ENCODE measurements at places on chromosomes 11 and 22.

- DNase-seq, result no peak
Measured at GRCh38 chr11:117146521-117146920, 2.4 kb downstream of the PAFAH1B2 start.

GRCh38 chr11:73752903-73753302, 8.0 kb downstream of the RAB6A start:
- DNase-seq, result no peak

- DNase-seq, result no peak
Measured at GRCh38 chr11:69220561-69221051, 64.9 kb downstream of the SMIM38 start.

- no peak for DNase-seq
Measured at GRCh38 chr11:57324154-57324885, 432 bp downstream of the TNKS1BP1 start.

DNA sequence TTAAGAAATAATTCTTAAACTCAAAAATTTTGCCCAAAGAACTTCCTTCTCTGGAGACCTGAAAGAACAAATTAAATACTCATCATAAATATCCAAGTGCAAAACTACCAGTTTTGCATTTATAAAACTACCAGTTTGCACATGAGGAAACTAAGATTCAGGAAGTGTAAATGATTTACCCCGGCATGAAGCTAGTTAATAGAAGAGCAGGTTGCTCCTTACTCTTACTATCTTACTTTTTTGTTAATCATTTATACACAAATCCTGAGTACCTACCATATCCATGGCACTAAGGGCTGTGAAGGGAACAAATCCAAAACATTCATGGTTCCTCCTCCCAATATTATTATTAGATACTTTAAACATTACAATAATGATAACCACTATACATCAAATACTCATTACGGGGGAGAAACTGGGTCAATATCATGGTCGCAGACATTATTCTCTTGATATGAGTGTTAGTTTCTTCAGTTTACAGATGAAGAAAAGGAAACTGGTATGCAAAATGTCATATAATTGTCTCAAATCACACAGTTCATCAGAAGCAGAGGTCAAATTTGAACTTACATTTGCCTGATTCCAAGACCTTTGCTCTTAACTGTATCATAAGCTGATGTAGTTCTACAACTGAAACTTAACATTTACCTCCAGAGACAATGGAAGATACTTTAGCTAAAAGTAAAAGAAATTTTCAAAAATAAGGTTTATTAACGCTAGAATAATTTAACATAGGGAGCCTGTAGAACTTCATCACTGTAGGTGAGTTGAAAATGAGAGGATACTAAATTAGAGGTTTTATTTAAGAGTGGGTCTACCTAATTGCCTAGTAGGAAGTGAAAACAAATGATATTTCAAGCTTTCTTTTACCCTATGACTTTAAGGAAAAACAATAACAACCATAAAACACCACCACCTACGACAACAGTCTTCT, 74.5 kb downstream of the FAM76B start:
- no peak for DNase-seq

- DNase-seq, result no peak
Measured at GRCh38 chr22:23305321-23305910, 125.1 kb downstream of the BCR start.

DNA sequence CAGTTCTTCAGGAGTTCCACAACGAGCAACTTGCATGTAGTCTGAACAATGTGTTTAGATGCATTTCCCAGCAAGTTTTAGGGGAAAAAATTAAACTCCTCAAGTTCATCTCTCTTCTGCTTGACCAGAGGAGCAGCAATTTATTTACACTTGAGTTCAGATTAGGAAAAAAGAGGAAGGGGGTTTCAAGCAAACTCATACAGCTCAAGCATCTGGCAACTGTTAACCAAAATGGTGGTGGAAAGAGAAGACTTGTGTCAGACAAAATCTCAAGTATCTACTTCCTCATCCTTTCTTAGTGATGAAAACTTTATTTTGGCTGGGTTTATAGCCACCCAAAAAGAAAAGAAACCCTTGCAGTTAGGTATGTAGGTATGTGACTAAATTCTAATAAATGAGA, 29.1 kb upstream of the PICALM start:
- DNase-seq, result no peak

GRCh38 chr11:74102321-74102720, 68.5 kb downstream of the C2CD3 start:
- no peak for DNase-seq

GRCh38 chr11:43644621-43645299, 35.8 kb upstream of the HSD17B12 start:
- peak; percentile 6 for DNase-seq

- no peak for DNase-seq
Measured at GRCh38 chr11:110470716-110471115, 41.0 kb downstream of the FDX1 start.

- no peak for DNase-seq
Measured at GRCh38 chr11:34671117-34671516, 50.2 kb downstream of the EHF start.

GRCh38 chr11:111388842-111389241, 9.8 kb upstream of the POU2AF1 start:
- DNase-seq, result no peak

DNA sequence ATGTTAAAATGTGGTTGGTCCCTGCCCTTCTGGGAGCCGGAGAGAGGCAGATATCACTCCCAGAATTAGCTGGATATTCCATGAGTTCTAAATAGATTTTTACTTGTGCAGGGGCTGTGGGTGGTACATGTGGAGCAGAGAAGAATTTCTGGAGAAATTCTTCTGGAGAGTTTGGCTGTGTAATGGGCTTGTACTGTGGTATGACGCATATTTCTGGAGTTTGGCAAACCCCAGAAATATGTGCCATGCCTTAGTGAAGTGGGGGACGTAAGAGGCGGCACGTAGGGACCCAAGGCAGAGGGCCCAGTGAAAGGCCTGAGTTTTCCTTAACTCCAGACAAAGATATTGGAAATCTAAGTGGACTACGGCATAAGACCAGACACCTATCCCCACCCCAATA, 51.3 kb upstream of the TBCEL start:
- no peak for DNase-seq

- DNase-seq, result peak; percentile 55
Measured at GRCh38 chr11:77705195-77705875, 67.7 kb upstream of the CLNS1A start.

- DNase-seq, result no peak
Measured at GRCh38 chr11:74822170-74822569, 73.5 kb downstream of the RNF169 start.

DNA sequence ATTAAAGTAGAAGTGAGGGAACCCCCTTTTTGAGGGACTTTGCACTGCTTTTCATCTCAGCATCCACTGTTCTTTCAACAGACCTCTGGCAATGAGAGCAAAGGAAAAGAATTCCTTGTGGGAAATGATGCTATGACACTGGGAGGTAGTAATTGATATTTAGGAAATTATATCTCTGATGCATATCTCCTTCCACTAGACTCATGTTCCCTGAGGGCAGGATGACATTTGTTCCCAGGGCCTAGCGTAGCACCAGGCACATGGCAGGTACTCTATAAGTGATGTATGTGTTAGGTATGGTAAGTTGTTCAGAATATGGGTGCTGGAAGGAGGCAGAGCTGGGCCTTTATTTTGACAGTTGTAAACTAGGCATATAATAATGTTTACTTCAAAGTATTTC, 142.9 kb downstream of the CCDC81 start:
- no peak for DNase-seq

GRCh38 chr11:96758957-96759356, 369.1 kb downstream of the JRKL start:
- no peak for DNase-seq

GRCh38 chr11:11948242-11948947, 60.0 kb downstream of the DKK3 start:
- DNase-seq, result no peak

All from activated CD4-positive, alpha-beta T cell treated with anti-CD3 and anti-CD28 coated beads, Interleukin-10, Interleukin-2, amounts not matched to agents 100 ng/mL and 50 ng/mL, durations not matched to agents 16 hours and 8 hours (primary cell).